ENCODE measurements at places on chromosomes 6 and 20. TPM values are rescaled to one million over a fixed set of nuclear protein-coding genes. Genes with fewer than 3 reads are reported as not detected.

The TMEM200A gene
- 10.9 TPM for polyA plus RNA-seq

GRCh38 chr20:63161176-63161651, 54.7 kb downstream of the YTHDF1 start:
- DNase-seq = no peak

The HLA-DOA gene
- polyA plus RNA-seq = 1.8 TPM

- DNase-seq = no peak
Observed at GRCh38 chr6:3876866-3877265, 27.7 kb downstream of the FAM50B start.

GRCh38 chr6:156787569-156788492, 10.7 kb downstream of the ARID1B start:
- no peak for DNase-seq

DNA sequence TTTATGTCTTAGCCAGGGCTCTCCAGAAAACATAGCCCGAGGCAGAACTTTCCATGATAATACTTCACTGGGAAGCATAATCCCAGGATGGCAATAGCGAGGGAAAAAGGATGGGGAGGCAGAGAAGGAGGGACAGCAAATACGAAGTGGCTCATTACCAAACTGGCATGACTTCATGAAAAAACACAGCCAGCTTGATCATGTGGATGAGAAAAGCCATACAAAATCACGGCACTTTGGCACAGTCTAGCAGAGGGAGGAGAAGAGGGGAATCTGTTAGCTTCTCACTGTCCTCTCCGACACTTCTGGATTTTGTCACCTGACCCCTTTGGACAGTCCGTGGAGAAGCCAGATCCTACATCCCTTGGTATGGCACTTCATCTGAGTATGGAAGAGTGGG, 212.5 kb upstream of the GRIK2 start:
- no peak for DNase-seq

DNA sequence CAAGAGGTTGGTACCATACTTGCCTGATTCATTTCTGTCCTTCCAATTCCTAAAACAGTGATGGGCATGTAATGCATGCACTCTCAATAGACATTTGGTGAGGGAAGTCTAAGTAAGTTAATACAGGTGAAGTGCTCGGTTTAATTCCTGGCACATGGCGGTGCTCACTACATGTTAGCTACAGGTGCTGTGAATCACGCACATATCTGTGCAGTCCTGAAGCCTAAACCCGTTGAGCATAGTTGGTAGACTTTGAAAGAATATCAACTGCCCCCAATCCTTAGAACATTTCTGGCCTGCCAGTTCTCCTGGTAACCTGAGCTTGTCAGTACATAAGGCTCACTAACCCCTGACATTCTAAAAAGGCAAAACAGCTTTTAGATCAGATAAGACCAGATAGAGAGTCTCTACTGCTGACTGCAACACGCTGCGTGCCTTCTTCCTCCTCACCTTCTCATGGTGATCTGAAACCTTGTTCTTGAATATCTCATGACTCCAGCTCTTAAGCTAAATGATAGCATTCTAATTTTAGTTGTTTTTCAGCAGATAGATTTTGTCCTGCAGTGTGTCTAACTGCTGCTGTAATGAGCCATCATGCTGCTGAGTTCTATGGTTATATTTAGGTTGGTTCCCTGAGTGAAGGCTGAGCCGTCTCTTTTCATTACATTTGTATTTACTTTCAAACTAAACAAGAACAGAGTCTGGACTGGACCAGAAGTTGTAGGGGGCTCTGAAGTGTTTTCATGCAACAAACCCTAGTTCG, 328.5 kb upstream of the QKI start:
- DNase-seq = no peak

The LBP gene
- not detected for polyA plus RNA-seq

GRCh38 chr6:125747589-125748405, 1.6 kb upstream of the HEY2 start:
- DNase-seq = no peak

The SDC4 gene
- 7.2 TPM for polyA plus RNA-seq

The YIPF3 gene
- 87.5 TPM for polyA plus RNA-seq

GRCh38 chr20:46717818-46718541, 8.5 kb downstream of the SLC2A10 start:
- DNase-seq = no peak

- peak; percentile 75 for DNase-seq
Observed at GRCh38 chr6:125314009-125314581, 12.3 kb upstream of the HDDC2 start.

The CCDC170 gene
- polyA plus RNA-seq = 1.8 TPM

GRCh38 chr6:166775180-166775922, 148.3 kb upstream of the RPS6KA2 start:
- DNase-seq = peak; percentile 70

The FAM83B gene
- 0.06 TPM for polyA plus RNA-seq

- no peak for DNase-seq
Observed at GRCh38 chr20:47789081-47789763, 3.9 kb upstream of the SULF2 start.

GRCh38 chr6:117506907-117507306, 24.4 kb downstream of the DCBLD1 start:
- DNase-seq = no peak

The NMBR gene
- 0.14 TPM for polyA plus RNA-seq
